ENCODE measurements at places on chromosomes 3 and 15. TPM values are rescaled to one million over a fixed set of nuclear protein-coding genes. Genes with fewer than 3 reads are reported as not detected.

DNA sequence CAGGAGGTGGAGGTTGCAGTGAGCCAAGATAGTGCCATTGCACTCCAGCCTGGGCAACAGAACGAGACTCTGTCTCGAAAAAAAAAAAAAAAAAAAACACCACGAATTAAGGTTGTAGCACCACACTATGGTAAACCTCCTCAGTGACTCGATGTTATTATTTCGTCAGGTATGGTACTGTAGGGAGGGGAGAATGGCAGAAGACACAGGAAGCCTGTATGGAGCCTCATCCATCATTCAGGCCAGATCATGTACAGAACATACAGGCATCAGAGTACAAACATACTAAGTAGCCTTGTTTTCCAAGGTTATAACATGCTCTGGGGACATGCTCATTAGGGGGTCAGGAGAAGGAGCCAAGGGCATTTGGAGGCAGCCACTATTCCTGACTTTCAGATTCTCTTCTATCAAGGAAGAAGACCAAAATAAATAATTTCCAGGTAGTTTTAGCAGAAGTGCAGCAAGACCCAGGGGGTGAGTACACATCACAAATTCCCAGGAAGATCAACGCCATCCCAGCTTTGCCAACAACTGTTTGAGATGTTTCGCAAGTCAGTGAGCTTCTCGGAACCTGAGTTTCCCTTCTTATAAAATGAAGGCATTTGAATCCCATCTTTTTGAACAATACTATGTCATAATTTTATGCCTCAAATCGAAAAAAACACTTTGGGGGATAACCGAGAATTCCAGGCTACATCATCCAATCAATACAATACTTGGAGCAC, 79.8 kb downstream of the FOXP1 start:
- H3K27ac ChIP-seq, result no peak overlapping the region
- H3K4me3 ChIP-seq, result no peak overlapping the region
- H3K36me3 ChIP-seq, result no peaks in the 10 kb centered on the region
- H3K4me1 ChIP-seq, result no peaks in the 10 kb centered on the region
- DNase-seq, result no peak
- no peaks in the 10 kb centered on the region for H3K27me3 ChIP-seq

- no peaks in the 10 kb centered on the region for H3K4me1 ChIP-seq
- H3K27me3 ChIP-seq, result no peaks in the 10 kb centered on the region
- no peak overlapping the region for H3K4me3 ChIP-seq
- no peaks in the 10 kb centered on the region for H3K36me3 ChIP-seq
Observed at GRCh38 chr3:131067983-131068382, 41.3 kb downstream of the NEK11 start.

- no peak overlapping the region for H3K27ac ChIP-seq
- DNase-seq, result no peak
- no peaks in the 10 kb centered on the region for H3K4me1 ChIP-seq
- H3K27me3 ChIP-seq, result no peaks in the 10 kb centered on the region
- no peak overlapping the region for H3K4me3 ChIP-seq
- no peaks in the 10 kb centered on the region for H3K36me3 ChIP-seq
Observed at GRCh38 chr3:192433704-192434103, 293.6 kb downstream of the FGF12 start.

GRCh38 chr3:44976002-44976815, at the start of the genes EXOSC7 and ZDHHC3:
EXOSC7 (plus strand) TSS chr3:44976244; CDS start chr3:44976278, 34 bp downstream.
ZDHHC3 (minus strand) TSS chr3:44976174; CDS start chr3:44959436, 16,738 bp downstream.
- H3K4me3 ChIP-seq, result peak within 1 kb of the TSS; percentile 87
- peaks cover 22% of the 10 kb centered on the region for H3K4me1 ChIP-seq
- H3K36me3 ChIP-seq, result no peaks in the 10 kb centered on the region

DNA sequence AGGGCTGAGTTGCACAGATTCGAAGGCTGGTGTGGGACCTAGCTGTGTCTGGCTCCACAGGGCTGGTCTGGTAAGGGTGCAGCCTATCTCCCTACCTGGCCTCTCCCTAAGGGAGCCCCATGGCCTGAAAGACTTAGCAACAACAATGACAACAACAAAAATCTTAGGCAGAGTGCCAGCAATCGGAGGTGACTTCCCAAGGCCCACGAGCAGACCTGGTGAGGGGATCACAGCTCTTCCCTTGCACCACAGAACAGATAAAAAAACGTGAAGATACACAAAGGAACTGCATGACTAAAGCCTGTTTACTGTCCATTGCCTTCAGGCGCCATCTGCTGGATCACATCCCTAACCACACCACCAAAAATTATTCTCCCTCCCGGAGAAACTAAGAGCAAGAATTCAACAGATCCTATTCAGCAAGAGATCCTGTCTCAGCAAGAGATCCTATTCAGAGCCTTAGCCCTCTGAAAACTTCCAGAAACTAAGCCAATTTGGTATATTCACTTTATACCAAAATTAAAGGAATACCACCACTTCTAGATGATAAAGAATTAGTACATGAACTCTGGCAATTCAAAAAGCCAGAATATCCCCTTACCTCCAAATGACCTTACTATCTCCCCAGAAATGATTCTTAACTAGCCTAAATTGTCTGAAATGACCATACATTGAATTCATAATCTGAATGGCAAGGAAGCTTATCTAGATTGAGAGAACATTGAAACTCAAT, 24.1 kb upstream of the OR5K4 start:
- H3K27me3 ChIP-seq, result no peaks in the 10 kb centered on the region
- no peak for DNase-seq
- no peak overlapping the region for H3K27ac ChIP-seq

- H3K4me3 ChIP-seq, result no peak overlapping the region
- no peak for DNase-seq
- no peaks in the 10 kb centered on the region for H3K36me3 ChIP-seq
- H3K27me3 ChIP-seq, result no peaks in the 10 kb centered on the region
- no peaks in the 10 kb centered on the region for H3K4me1 ChIP-seq
Observed at GRCh38 chr15:79989682-79990081, 18.7 kb upstream of the BCL2A1 start.

GRCh38 chr3:43468133-43468532, 153.7 kb downstream of the ANO10 start:
- no peaks in the 10 kb centered on the region for H3K4me1 ChIP-seq
- H3K36me3 ChIP-seq, result no peaks in the 10 kb centered on the region
- H3K27ac ChIP-seq, result no peak overlapping the region
- no peak overlapping the region for H3K4me3 ChIP-seq
- no peaks in the 10 kb centered on the region for H3K27me3 ChIP-seq

DNA sequence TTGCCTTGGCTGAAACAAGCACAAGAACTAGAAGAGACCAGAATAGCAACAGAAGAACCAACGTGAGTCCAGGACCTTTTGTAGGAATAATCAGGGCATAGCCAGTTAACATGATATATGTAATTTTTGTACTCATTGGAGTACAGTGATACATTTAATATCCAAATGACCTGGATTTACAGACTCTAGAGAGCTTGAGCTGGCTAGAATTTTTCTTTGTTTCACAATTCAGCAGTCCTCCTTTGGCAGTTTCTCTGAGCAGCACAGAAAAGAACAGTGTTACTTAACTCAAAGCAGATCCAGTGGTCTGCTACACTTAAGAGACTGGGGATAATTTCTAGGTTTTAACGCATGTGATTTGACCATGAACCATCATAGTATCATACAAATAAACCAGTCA, 245.7 kb downstream of the ADAMTSL3 start:
- H3K36me3 ChIP-seq, result no peaks in the 10 kb centered on the region
- H3K4me1 ChIP-seq, result no peaks in the 10 kb centered on the region
- DNase-seq, result no peak
- no peaks in the 10 kb centered on the region for H3K27me3 ChIP-seq
- H3K4me3 ChIP-seq, result no peak overlapping the region

- no peak overlapping the region for H3K4me3 ChIP-seq
- H3K27me3 ChIP-seq, result no peaks in the 10 kb centered on the region
- H3K36me3 ChIP-seq, result no peaks in the 10 kb centered on the region
- no peak overlapping the region for H3K27ac ChIP-seq
- H3K4me1 ChIP-seq, result no peaks in the 10 kb centered on the region
Observed at GRCh38 chr3:196604548-196604947, 34.9 kb upstream of the NRROS start.

The SPATA12 gene
- not detected for total RNA-seq

The CLEC3B gene
- total RNA-seq, result 55.7 TPM

The BTLA gene
- 1.5 TPM for total RNA-seq

The CASR gene
- not detected for total RNA-seq
